Dorsolateral prefrontal cortex (tissue), 122 donors: ENCODE measurements at places on chromosomes 6 and 20. TPM values are rescaled to one million over a fixed set of nuclear protein-coding genes. Genes with fewer than 3 reads are reported as not detected.

Gene ZNF334
- total RNA-seq, result 17.6 TPM

Gene EEF1A2
- total RNA-seq, result 727 TPM

Gene MEP1A
- total RNA-seq, result not detected

Gene ASIP
- total RNA-seq, result not detected

Gene TMEM30A
- 179 TPM for total RNA-seq

Gene FRS3
- 39.8 TPM for total RNA-seq

Gene PARD6B
- 5.8 TPM for total RNA-seq

Gene TMEM239
- total RNA-seq, result not detected

Gene MLIP
- 92.3 TPM for total RNA-seq

Gene OPRM1
- 25.2 TPM for total RNA-seq

Gene RAB44
- total RNA-seq, result not detected

- DNase-seq, result no peak
Measured at GRCh38 chr6:41336824-41337223, 1.4 kb downstream of the NCR2 start.

GRCh38 chr6:36851149-36851614 is 11.9 kb upstream of the CPNE5 start:
- DNase-seq, result no peak

DNA sequence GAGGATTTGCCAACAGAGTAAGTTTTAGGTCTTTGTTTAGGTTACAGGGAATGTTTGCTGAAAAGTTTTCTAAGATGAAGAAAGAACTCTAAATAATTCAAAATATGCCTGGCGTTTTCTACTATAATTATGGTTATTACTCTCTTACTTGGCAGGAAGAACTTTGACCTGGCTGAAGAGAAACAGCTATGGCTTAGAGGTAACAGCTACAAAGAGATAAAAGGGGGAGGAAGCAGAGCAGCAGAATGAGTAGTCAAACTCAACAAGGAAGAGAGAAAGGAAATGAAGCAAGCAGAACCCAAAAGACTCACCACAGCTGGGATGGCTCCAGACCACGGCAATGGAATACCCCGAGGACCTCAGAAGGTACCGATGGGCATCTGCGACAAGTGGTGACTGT is 95.6 kb downstream of the KIF16B start:
- no peak for DNase-seq

DNA sequence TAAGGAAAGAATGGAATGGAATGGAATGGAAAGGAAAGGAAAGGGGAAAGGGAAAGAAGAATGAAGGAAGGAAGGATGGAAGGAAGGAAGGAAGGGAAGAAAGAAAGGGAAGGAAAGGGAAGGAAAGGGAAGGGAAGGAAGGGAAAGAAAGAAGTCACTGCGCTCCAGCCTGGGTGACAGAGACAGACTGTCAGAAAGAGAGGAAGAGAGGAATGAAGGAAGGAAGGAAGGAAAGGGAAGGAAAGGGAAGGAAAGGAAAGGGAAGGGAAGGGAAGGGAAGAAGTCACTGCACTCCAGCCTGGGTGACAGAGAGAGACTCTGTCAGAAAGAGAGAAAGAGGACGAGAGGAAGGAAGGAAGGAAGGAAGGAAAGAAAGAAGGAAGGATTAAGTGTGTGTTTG is 221.2 kb upstream of the LAMP5 start:
- DNase-seq, result no peak

- DNase-seq, result no peak
Measured at GRCh38 chr6:32131439-32131948, 1.4 kb upstream of the FKBPL start.

GRCh38 chr6:2132416-2132815 is 113.0 kb downstream of the GMDS start:
- no peak for DNase-seq

GRCh38 chr20:64053841-64054661 is 4.6 kb upstream of the SOX18 start:
- no peak for DNase-seq

DNA sequence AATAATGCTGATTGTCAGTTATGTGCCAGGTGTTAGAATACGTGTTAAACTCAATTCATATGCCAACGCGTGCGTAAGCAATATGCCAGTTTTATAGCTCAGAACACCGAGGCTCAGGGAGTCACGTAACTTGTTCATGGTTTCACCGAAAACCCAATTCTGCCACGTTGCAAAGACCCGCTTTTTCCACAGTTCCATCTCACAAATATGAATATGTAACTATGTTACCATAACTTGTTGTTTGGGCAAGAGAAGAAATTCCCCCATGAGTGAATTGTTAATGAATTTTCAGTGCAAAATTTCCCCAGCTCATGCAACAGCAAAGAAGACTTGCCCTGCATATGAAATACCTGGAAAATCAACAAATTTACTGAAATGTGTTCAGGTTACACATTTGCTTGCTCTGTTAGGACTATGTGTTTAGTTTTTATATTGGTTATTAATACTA is 30.1 kb downstream of the SF3B5 start:
- no peak for DNase-seq

DNA sequence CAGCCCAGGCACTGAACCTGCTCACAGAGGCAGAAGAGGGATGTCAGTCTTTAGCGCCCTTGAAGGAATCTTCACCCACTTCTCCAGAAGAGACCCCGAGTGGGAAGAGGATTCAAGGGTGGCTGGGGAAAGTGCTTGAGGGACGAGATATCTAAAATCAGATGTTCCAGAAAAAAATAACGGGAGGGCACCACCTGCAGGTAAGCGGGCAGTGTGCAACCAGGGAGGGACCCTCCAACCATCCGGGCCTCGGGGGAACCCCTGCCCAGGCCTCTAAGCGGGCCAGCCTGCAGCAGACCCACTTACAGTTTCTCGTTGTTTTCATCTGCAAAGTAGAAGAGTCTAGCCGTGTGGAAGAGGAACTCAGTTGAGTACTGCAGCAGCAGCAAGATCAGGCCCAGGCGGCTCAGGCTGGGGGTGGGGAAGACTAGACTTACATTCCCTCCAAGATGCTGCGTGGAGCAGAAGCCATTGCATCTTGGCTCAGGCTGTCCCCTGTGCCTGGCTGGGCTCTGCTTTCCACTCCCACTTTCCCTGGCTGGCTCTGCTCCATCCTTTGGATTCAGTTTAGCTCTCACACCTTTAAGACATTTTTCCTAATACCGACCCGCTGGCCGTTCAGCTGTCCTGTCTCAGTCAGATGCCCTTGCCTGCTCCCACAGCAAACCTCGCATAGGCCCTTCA is 71.0 kb downstream of the TRAM2 start:
- no peak for DNase-seq

DNA sequence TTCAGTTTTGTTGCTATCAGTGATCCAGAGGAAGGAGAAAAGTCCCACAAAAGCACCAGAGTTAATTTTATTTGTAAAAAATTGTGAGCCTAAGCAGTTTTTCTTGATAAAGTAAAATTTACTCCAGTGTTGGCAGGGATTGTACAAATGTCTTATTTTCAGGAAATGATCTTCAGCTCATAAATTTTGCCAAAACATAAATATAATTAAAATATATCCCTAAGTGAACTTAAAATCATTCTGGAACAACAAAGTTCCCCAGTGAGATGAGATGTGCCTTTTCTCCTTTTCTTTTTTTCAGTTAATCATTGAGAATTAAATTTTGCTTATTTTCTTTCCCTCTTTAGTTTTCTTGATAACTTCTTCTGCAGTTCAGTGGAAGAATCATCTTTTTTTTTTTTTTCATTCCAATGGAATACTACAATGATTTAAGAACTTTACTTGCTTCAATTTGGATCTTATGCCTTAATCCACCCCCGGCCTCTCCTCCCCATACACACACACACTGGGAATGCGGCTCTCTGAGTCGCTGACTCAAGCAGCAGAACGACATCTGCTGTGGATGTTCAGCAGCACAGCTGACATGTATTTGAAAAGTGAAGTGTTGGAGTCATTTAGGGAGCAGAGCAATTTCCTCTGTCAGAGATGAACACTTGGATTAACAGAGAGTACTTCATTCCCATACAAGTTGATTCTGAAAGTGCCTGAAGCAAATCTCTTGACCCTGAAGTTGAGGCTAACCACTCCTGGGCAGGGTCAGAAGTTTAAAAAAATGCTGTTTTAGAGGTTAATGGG is 27.7 kb upstream of the LAMA4 start:
- DNase-seq, result peak; percentile 68

DNA sequence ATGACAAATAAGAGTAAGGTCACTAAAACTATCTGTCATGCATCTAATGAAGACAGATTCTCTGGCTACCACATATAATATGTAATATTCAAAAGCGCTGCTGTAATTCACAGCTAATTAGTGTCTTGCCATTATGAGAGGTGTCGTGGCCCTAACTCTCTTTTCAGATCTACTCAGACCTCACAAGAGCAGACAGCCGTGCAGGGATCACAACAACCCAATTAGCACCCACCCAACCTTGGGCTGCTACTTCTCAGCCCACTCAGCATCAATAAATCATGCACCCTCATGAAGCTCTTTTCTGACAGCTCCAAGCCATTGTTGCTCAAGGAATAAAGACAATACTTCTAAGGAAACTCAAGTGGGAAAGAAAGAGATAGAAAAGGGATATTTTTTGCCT is 61.5 kb downstream of the FRK start:
- DNase-seq, result no peak

DNA sequence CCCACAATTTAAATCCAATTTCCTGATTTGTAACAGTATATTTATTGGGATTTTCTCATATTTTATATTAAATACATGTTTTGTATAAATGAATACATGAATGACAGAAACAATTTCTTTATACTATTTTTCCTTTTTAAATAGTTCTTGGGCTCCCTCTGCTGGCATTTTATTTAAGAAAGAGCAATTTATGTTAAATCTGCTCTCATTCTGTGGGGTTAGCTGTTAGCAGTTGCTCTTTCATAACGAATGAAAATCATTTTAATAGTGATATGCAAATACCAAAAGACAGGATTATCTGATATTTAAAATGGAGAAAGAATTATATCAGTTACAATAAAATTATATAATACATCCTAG is 118.3 kb downstream of the RALGAPA2 start:
- DNase-seq, result no peak

- no peak for DNase-seq
Measured at GRCh38 chr20:42779216-42779615, 410.5 kb downstream of the PTPRT start.

GRCh38 chr6:157965387-157965786 is 16.3 kb upstream of the SYNJ2 start:
- DNase-seq, result no peak

- no peak for DNase-seq
Measured at GRCh38 chr6:21441386-21441785, 152.2 kb upstream of the SOX4 start.

DNA sequence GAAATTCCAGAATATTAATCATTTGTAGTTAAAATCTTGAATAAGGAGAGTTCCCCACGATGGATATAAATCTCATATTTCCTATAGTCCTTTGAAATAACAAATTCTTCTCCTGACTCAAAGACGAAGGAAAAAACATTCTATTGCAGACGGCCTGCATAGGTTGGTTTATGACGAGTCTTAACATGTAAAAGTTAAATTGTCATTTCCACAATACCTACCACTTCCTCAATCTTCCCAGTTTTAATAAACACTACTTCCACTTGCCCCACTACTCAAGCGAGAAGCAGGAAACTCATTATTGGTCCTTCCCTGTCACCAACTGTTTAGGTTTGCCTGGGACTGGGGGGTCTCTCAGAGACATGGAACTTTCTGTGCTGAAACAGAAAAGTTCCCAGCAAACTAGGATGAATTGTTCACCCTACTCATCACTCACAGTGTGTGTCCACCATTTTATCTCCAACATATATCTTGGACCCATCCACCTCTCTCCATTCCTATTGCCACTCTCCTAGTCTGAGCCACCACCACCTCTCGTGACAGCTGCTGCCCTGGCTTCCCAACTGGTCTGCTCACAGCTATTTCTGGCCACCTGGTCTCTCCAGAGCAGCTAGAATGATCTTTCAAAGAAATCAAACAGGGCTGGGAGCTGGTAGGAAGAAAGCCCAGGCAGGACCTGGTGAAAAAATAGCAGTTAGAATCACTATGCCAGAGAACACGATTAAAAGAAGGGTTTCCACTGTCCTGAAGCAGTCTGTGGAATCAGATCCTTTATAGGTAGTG is 15.1 kb upstream of the ZSCAN9 start:
- no peak for DNase-seq

- DNase-seq, result no peak
Measured at GRCh38 chr6:126539022-126539421, 199.1 kb downstream of the CENPW start.

- no peak for DNase-seq
Measured at GRCh38 chr20:1390581-1391403, 2.1 kb downstream of the FKBP1A start.

DNA sequence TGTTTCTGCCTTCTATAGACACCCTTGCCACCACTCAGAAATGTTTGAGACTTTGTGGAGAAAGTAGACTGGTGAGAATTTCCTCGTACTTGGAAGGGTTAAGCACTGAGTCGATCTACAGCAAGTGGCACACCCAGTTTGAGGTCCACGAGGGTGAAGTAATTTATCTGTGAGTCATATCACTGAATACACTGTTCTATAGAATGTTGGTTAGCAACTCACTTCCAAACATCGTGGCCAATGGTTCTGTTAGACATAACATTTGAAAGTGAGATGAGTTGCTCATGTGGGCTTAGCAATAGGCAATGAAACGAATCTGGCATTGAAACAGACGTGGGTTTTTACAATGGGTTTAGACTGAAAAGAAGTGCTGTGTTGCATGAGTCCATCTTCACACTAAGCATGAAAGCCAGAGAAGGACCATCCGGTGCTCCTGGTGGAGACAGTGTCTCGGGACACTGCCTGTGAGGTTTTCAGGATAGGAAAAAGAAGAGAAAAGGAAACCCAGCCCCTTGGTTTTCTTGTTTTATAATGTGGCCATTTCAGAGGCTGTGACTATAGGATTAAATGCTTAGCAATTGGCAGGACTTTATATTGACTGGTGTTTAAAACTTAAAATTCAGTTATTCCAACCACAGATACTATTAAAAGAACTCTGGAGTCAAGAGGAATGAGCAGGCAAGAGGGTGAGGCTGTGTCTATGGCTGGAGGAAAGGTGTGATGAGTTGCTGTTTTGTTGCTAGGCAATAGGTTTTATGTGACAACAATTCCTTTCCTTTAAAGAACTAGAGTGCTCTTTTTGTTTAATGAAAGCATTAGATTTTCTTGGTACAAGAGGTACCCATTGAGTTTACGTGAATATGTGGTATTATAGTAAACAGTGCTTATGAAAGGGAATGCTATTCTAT is 31.0 kb upstream of the EZR start:
- no peak for DNase-seq

DNA sequence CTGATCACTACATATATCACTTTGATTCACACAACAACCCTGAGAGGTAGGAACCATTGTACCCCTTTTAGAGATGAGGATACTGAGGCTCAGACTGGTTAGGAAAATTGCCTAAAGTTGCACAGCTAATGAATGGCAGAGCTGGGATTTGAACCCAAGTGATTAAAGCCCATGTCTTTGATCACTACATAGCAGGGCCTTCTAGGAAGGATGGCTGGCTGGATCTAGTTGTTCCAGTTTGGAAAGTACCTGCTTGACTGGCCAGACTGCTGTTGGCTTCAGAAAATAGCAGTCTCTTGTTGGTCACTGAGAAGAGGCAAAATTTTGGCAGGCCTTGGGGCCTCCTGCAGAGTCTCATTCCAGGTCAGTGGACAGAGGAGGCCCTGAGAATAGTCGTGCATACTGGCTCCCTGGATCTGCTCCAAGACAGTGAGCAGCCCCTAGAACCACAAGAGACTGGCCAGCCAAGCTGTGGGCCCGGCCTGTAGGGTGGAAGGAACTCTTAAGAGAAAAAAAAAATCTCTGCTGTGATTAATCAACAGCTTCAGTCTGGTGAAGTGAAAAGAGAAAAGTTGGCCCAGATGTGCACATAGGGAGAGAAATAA is 17.5 kb downstream of the PPARD start:
- DNase-seq, result peak; percentile 51

- DNase-seq, result no peak
Measured at GRCh38 chr6:77037439-77037838, 425.9 kb downstream of the HTR1B start.
